ENCODE measurements at places on chromosomes 7 and 10. TPM values are rescaled to one million over a fixed set of nuclear protein-coding genes. Genes with fewer than 3 reads are reported as not detected.

GRCh38 chr10:31304291-31304970, 14.6 kb upstream of the ZEB1 start:
- no peak for DNase-seq

GRCh38 chr7:152911226-152911560, 151.6 kb downstream of the ACTR3B start:
- DNase-seq: no peak

GRCh38 chr7:31171216-31171785, 119.2 kb downstream of the ADCYAP1R1 start:
- DNase-seq: no peak

GRCh38 chr7:32500922-32501341, 5.6 kb downstream of the AVL9 start:
- DNase-seq: no peak

GRCh38 chr7:158534598-158534997, 53.0 kb downstream of the PTPRN2 start:
- no peak for DNase-seq

DNA sequence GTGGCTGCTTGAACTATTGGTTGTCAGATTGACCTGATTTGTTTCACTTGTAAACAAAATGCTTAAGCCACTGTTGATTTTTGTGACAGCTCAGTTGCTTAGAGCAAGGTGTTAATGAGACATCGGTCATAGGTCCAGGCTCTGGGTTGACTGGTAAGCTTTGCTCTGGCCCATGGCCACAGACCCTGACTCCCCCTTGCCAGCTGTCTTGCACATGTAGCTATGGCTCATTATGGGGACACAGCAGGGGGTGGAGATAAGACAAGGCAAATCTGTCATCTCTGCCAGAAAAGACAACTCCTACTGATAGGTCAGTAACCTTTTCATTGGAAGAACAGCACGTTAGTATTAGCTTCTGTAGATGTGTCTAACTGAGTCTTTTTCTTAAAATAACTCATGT, 95.3 kb downstream of the KAT6B start:
- DNase-seq: no peak

DNA sequence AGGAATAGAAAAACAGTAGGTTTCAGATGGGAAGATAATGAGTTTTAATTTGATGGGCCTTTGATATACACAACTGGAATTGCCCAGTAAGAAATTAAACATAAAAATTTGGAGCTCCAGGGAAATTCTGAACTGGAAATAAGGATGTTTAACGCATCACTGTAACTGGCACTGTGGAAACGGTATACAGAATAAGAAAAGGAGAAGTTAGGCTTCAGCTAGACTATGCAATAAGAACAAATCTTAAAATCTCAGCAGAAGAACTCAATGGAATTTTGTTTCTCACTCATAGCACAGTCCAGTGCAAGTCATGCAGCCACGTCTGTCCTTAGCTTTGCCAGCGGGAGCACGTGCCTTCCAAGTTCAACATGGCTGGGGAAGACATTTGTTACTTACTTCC, 52.9 kb upstream of the FGL2 start:
- no peak for DNase-seq

GRCh38 chr7:150538259-150538658, 23.6 kb downstream of the GIMAP7 start:
- no peak for DNase-seq

GRCh38 chr7:100629117-100629716, 12.1 kb downstream of the TFR2 start:
- DNase-seq: no peak

DNA sequence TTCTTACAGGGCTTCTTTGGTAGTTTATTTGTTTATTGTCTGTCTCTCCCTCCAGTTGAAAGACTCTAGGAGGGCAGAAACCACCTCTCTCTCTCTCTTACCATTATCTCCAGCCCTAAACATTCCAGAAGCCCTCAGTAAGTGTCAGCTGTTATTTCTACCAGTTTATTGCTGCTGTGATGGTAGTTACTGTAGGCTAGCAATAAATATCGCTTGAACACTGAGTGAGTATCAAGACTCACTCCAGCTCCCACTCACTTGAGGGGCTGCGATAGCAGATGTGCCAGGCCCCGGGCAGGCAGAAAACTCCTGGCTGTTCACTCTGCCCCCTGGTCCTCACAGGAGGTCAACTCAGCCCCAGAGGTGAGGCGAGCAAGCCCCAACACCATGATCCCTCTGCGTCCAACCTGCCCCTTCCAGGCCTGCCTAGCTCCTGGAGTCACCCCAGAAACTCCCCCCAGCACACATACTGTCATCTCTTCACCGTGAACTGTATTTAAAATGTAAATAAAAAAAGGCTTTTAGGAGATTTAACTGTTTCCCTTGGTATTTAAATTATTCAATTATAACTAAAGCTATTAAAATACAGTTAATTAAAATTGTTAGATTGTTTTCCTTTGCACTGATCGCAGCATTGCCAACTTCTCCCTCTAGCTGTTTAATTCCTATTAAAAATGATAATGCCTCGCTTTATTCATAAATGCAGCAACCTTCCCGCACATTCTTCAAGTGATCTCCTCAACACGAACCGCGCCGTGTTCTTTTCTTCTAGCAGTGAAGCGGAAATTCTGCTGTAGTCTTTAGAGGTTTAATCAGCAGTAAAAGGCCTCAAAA, 321.1 kb upstream of the ZMIZ1 start:
- DNase-seq: no peak

DNA sequence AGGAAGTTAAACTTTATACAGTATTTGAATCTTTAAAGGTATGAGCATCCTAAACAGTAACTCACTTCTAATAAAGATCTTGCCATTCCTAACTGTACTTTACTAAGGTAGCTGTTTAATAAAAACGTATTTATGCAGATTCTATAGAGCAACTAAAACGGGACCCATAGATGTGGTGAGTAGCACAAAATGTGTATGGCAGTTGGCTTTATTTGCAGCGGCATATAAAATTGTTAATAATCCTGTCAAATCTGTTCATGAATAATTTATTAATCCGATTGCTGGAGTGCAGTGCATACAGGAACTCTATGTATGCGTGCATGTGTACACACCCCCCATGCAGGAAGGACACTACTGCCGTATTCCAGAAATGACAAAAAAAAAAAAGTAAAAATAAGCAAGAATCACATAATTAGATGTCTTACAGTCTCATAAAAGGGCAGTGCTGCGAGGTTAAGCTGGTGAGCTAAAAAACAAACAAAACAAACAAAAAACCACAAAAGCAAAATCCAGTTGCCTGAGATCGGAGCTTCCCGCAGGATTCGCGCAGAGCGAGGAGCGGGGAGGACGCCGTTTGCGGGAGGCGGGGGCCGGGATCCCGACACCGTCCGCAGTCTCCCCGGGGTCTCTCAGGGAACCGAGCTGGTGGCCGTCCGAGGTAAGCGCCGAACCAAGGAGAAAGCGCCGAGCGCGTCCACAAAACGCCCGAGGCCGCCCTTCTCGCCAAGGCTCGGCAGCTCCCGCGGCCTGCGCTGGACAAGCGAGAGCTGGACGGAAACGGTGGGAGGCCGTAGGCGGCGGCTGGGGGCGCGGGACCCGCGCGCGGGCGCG, 518 bp upstream of the COMMD3 start:
- DNase-seq: no peak

- no peak for DNase-seq
These were observed 59.1 kb downstream of the BPGM start for GRCh38 chr7:134705716-134706115.

- DNase-seq: no peak
These were observed 19.4 kb downstream of the WBP1L start for GRCh38 chr10:102763037-102763607.

EPHA1 gene
- total RNA-seq: not detected

PRR15 gene
- total RNA-seq: not detected

SLC26A5 gene
- total RNA-seq: 0.41 TPM

CREB5 gene
- total RNA-seq: 15.4 TPM

EGR2 gene
- total RNA-seq: 1.9 TPM

TPK1 gene
- 16.4 TPM for total RNA-seq

SUN3 gene
- 1.9 TPM for total RNA-seq

GLCCI1 gene
- 81.2 TPM for total RNA-seq

PIP4K2A gene
- 271 TPM for total RNA-seq

ZP3 gene
- 18.5 TPM for total RNA-seq
